ENCODE measurements at places on chromosomes 4 and X.

- no peak for DNase-seq
Observed at GRCh38 chrX:23374291-23374690, 39.6 kb downstream of the PTCHD1 start.

DNA sequence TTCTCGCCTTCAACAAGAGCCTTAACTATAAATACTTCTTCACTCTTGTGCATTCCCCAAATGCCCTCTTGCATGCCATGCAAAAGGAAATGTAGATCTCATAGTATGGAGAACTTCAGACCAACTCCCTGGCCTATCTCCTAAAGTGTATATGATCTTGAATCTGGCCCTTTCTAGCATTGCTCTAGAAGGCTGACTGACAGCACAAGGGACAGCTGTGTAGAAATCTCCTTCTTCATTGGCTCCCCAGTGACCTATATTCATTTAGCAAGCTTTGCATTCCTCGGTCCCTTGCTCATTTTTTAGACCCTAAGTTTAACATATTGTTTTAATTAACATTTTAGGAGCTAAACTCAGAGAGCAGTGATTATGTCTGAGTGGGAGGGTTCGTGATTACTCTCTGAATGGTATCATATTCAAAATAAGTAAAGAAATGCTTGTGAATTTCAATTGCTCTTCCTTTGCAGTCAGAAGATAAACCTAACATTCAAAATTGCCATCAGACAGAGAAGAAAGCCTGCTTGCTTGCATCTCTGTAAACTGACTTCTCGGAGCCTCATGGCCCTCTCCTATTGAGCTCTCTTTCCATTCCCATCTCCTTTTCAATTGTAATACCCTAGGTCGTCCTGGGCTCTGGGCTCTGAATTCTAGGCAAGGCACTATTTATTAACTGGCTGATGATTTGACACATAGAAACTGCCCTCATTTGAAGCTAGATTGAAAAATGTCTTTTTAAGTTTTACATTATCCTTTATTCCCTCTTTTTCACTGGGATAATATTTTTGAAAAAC is 120.3 kb upstream of the PRKG2 start:
- peak; percentile 88 for DNase-seq

GRCh38 chr4:35052546-35052945 is 1191.8 kb downstream of the ARAP2 start:
- no peak for DNase-seq

DNA sequence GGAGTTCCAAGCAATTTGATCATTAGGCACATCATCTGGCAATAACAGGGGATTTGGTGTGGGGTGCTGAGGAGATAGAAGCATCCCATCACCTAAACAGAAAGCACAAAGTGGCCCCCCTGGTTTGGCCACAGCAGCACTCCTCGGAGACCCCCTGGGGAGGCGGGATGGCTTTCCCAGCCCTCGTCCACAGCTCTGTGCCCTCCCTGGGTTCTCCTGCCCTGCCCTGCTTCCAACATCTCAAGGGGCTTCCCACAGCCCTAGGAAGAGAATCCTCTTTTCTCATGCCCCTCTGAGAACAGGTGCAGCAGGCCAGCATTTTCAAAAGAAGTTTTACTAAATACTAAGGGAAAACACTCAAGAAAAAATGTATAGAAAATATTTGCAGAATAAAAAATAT is 12.8 kb downstream of the ATP5ME start:
- no peak for DNase-seq

- DNase-seq, result no peak
Observed at GRCh38 chr4:27635936-27636913, 775.6 kb downstream of the STIM2 start.

DNA sequence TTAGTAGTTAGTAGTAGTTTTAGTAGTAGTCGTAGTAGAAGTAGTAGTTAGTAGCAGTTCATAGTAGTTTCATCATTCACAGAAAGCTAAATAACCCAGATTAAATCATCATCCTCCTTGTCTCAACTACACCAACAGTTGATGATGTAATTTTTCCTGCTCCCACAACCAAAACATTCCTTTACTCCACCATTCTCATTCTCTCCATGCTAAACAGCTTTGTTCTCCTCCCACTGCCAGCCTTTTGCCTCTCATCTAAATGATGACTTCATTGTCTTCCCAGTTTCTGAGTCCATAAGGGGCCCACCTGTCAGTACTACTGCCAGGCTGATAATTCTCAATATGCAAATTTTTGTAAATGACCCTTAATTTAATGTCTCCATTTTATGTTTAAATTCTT is 68.9 kb downstream of the ARHGAP24 start:
- peak; percentile 68 for DNase-seq

DNA sequence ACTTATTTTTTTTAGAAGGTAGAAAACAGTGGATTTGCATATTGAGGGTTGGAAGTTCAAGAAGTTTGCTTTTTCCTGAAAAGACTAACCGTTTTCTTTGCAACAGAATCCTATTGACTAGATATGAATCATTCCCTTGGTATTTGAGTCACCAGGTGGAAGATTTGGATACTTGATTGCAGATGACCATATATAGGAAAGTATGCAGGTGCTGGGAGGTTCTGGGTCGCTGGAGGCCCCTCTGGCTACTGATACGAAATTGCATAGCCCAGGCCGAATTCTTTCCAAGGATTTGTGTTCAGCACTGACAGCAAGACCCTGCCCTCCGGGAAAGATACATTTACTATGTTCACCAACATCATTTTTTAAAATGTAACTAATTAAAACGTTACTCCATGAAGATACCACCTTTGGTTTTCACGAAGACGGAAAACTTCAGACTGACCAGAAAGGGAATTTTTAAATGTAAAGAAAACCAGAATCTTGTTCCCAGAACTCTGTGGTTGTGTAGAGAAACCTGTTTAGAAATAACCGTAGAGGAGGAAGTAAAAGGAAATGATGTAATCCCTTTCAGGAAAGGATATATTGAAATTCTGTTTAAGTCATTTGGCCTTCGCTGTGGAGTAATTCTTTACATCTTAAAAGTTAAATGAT is 946 bp downstream of the ANXA3 start:
- peak; percentile 41 for DNase-seq

DNA sequence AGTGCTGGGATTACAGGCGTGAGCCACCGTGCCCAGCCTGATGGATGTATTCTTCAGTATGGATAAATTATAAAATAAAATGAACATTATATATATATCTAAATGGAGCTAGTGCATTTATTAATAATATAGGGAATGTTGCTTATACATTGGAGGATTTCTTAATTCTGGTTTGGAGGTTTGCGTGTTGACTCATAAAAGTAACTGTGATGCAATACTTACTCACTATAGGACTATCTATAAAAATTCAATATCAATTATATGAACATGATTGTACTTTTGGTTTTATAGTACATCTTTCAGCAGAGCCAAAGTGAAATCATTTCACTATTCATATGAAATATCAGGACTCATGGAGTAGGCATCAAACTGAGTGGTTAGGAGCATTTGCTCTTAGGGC is 3.2 kb upstream of the AREG start:
- DNase-seq, result no peak

DNA sequence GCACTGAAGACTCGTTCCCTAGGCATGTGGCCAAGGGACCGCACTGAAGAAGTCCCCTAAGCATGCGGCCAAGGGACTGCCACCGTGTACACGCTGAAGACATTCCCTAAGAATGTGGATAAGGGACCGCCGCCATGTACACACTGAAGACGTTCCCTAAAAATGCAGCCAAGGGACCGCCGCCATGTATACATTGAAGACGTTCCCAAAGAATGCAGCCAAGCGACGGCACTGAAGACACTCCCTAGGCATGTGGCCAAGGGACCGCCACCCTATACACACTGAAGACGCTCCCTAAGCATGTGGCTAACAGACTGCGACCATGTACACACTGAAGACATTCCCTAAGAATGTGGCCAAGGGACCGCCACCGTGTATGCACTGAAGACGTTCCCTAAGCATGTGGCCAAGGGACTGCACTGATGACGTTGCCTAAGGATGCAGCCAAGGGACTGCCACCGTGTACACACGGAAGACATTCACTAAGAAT is 31.5 kb downstream of the DHRSX start:
- no peak for DNase-seq

DNA sequence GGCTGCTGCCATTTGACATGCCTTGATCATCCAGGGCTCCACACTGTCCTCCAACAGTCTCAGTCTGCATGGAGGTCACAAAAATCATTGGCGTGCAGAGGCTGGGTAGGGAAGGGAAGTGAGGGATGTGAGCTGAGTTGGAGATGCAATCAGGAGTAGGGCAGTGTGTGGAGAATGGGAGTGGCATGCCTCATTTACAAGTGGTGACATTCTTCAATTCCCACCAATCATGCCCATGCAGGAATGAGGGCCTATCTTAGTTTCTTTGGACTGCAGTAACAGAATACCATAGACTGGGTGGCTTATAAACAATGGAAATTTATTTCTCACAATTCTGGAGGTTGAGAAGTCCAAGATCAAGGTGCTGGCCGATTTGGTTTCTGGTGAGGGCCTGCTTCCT is 94.9 kb upstream of the PJA1 start:
- no peak for DNase-seq

- no peak for DNase-seq
Observed at GRCh38 chrX:101385795-101386541, at the start of gene BTK. TSS of gene BTK (minus strand) at chrX:101386191. CDS start at chrX:101375284, 10,907 bp downstream.

- DNase-seq, result no peak
Observed at GRCh38 chr4:169119536-169119935, 109.5 kb upstream of the CBR4 start.

DNA sequence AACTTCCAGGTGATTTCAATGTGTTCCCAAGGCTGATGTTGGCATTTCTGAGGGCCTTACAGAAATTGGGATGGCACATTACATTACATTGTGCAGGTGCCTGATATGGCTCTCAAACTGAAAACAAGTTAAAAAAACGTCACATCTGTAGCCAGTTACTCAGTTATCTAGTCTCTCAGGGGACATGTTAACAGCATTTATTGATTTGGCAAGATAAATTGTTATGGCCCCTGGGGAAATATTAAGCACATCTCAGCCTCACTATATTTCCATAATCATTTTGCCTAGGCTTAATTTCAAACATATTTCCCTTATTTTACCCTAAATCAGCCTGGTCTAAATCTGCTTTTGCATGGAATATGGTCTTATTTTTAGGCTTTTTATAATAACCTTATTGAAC is 290.0 kb downstream of the IL15 start:
- DNase-seq, result no peak

DNA sequence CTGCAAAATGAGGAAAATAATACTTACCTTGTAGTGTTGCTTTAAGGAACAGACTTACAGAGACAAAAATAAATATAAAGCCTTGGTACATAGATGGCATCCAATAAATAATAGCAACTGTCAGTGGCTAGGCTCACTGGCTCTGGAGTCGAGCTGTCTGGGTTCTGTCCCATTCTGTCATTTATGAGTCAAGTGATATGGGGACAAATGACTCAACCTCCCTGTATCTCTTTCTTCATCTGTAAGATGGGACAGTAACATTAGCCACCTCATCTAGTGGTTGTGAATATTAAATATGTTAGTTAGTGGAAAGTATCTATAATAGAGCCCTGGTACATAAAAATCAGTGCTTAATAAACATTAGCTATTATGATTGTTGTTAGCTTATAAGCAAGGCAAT is 16.7 kb upstream of the GATB start:
- no peak for DNase-seq

- DNase-seq, result no peak
Observed at GRCh38 chr4:87707279-87707918, 57.3 kb downstream of the DMP1 start.

DNA sequence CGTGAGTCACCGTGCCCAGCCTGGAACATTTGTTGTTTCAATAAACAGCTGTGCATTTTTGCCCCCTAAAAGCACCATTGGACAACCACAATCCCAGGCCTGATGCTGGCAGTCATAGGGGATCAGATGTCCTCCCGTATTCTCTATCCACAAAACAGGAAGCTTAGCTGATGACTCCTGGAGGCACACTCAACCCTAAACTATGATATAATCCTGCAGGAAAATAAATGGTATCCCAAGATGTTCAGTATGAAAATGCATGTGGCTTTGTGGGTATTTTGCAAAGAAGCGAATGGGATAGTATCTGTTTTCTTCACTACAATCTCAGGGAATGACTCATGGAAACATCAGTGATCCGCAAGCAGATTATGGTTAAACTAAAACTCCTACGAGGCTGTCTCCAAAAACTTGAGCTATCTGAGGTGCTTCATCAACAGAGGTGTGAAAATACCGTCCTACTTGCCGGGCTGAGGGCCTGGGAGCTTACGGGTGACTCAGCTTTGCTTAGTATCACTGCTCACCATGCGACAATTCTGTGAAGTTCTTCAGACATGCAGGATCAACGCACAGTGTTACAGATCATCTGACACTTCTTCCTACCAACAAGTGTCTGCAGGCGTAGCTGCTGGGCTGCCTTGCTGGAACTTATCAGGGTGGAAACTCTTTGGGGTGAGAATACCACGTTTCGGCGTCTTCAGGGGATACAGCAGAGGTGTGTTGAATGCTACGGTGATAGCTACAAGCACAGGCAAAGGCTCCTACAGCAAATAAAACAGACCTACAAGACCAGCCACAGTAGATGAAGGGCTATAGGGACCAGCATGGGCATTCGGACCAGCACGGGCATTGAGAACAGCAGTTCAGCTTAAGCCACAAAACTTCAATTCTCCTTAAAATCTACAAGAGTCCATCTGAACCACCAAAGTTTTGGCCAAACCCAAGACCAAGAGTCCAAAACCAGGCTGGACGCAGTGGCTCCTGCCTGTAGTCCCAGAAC is 148.5 kb downstream of the DHRSX start:
- DNase-seq, result peak; percentile 97

GRCh38 chrX:25968920-25969319 is 169.2 kb upstream of the MAGEB18 start:
- DNase-seq, result peak; percentile 6

- peak; percentile 64 for DNase-seq
Observed at GRCh38 chrX:1178580-1179057, 33.8 kb downstream of the CRLF2 start.

DNA sequence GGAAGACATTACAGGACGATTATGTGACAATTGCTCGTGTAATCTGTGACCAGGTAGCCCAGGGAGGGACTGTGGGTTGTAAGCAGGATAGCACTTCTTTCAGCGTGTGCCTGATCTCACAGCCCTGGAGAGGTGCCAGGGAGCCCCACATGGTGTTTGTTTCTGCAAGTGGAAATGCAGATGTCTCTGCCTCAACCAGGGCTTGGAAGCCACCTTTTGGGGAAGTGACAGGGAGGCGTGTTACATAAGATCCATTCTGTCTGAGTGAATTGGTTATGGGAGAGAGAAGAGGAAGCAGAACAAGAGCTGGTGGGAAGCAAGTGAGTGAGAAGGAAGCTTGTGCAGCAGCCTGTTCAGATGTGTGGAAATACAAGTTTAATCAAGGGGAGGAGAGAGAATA is 104.5 kb upstream of the GATB start:
- DNase-seq, result no peak

DNA sequence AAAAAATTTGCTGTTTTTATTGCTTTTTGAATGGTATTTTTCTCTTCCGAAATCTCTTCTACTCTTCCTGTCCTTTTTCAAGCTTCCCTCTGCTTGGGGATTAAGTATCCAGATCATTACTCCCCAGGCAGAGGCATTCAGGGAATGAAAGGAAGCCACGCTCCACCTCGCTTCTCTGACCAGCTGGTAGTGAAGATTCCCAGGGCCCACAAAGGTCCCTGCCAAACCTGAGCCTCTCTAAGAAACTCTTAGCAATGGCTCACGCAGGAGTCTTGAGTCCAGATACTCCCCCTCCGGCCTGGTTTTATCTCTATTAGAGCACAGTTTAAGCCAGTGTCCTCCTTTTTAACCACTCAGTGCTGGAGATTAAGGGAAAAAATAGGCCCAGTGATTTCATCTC is 51.4 kb upstream of the SOD3 start:
- peak; percentile 15 for DNase-seq

Data from fibroblast of skin of abdomen (primary cell).